ENCODE measurements at places on chromosomes 1 and 21.

DNA sequence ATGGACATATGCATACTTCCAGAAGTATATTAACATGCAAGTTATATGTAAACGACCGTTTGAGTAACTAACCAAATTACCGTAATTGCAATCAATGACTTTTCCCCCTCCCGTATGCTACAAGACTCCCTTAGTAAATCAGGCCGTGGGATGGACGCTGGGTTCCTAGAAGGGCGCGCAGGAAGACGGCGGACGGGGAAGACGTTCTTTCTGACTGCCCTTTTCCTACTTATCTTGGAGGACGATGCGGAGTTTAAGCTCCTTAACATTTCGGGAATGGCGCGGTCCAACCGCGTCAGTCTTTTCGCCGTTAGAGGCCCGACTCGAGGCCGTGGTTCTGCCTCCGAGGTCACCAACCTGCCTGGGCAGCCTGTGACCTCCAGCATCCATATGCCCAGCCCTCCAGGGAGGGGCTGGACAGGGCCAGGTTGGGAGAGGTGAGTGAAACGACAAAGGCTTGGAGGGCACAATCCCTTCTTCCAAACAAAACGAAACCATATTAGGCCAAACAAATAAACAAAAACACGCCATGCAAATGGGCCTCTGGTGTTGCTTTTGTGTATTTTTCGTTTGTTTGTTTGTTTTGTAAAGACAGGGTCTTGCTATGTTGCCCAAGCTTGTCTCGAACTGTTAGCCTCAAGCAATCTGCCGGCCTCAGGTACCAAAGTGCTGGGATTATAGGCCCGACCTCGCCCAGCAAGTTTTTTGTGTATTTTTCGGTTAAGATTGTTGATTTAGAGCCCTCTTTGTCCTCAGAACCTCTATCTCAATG, 873 bp upstream of the PI4KB start:
- no peak for DNase-seq

DNA sequence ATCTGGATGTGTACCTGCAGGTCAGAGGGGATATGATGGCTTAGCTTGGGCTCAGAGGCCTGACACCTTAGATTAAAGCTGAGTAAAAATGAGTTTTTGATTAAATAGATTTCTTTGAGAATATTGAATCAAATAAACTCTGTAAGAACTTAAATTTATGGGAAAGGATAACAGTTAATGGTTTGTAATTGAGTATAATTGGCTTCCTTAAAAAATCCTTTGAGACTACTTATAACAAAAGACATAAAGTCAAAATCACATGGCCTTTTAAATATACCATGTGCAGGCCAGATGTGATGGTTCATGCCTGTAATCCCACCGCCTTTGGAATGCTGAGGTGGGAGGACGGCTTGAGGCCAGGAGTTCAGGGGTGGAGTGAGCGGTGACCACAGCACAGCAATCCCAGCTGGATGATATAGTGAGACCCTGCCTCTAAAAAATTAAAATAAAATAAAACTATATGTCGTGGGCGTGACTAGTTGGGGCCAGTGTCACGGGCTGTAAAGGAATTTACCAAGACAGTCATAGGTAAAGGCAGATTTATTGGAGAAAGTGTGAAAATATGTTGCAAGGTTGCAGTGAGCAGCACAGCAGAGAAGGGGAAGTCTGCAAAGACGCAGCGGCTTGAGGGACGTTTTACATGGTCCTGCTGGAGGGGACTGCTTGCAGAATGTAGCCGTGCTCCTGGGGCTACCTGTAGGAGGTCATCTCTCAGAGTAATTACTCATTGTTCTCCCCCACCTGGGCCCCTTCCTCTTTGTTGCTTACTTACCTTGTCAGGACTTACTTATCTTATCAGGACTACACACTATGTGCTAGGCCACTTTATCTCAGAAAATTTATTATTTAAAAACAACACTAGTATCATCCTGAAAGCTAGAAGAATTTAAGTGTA, 122.3 kb downstream of the ZMYM4 start:
- DNase-seq = no peak

DNA sequence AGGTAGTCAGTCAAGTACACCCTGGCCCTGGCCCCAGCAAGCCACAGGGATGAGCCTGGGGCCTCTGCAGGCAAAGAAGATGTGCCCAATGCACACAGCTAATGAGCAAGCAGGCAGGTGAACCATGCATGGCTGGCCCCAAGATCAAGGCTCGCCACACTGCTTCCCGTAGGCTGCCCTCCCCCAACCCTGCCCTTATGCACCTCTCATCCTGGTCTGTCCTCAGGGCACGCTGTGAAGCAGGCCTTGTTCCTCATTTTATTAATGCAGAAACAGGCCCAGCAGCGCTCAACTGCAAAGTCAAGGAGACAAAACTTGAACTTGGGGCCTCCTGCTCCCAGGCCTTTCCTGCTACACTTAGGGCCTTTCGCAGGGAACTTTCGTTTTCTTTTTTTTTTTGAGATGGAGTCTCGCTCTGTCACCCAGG, 35.6 kb upstream of the ID3 start:
- no peak for DNase-seq

GRCh38 chr1:66312271-66312990, 221.5 kb upstream of the SGIP1 start:
- peak; percentile 40 for DNase-seq

GRCh38 chr21:37454869-37455503, 88.4 kb downstream of the DYRK1A start:
- no peak for DNase-seq

- DNase-seq = no peak
Observed at GRCh38 chr21:45977396-45977795, 4.2 kb upstream of the COL6A1 start.

GRCh38 chr21:35102488-35103371, 53.6 kb upstream of the RUNX1 start:
- peak; percentile 36 for DNase-seq

- DNase-seq = no peak
Observed at GRCh38 chr21:25559746-25560145, 47.5 kb downstream of the MRPL39 start.

DNA sequence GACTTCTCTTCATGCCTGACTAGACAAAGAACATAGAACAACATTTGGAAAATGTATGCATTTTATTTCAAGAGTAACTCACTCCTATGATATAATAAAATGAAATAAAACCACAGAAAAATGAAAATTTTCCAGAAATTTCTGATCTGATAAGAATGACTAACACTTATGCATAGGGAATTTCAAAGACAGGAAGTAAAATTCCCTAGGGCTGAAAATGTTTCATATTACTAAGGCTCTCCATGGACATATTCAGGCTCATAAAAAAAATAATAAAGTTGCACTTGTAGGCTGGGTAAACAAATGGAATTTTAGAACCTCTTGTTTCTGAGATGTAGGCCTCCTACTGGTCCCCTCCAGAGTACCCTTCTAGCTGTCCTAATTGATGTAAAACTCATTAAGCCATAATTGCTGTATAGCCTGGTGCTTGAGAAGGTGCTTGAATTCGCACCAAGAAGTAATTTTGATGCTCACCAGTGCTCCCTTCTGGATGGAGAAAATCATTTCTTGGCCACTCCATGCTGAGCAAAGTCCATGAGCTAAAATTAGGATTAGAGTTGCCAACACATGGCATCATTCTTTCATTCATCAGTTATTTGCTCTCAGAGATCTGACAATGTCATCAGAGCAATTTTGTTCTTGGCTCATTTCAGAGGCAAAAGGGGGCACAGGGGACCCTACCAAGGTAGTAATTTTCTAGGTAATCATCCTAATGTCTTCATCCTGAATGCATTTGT, 641.0 kb upstream of the CAMK1G start:
- no peak for DNase-seq

- DNase-seq = no peak
Observed at GRCh38 chr1:174724219-174724618, 275.5 kb upstream of the CACYBP start.

GRCh38 chr1:153397924-153398651, 7.2 kb upstream of the S100A8 start:
- no peak for DNase-seq

GRCh38 chr1:15669864-15670263, 14.3 kb upstream of the PLEKHM2 start:
- no peak for DNase-seq

DNA sequence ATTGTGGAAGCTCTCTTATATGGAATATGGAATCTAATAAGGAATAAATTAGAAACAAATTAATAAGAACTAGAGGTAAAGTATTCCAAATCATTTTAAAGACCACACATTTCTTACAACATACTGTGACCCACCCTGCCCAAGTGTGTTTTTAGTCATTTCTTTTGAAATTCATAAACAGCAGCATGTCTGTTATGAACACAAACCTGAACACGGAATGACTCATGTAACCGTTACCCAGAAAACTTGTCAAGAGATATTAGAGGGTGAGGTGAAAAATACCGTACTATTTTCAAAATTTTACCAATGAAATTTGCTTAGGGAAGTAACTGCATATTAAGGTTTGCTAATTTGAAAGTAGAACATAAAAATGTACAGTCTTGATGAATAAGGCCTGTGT, 48.4 kb downstream of the SNX7 start:
- no peak for DNase-seq

DNA sequence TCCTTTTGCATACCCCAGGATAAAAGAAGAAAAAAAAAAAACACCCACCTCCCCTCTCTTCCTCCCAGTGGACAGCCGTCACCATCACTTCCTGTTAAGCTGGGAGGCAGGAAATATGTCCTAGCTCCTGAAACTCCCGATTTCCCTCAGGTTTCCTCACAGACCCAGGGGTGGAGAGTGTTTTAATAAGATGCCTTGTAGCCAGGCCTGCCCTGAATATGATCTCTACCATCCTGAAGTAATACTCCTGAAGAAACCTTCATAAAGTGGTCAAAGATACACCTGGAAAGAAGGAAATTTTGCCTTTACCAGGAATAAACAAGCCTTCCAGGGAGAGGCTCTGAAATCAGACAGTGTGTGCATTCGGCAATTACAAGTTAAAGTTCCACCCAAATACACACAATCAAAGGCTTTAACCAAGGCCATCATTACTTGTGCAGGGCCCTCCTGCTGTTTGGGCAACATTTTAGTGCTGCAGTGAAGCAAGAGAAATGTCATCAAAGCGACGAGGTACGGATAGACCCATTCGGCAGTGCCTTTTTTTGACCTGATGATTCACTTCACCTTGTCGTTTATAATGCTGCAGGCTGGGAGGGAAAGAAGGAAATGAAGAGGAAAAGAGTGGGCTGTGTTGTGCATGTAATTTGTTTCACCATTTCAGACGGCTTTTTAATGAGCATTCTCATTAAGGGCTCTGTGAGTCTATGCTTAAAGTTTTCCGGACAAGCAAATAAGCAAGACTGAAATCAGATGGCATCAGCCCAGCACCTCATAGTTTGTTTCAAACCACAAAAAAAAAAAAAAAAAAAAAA, 41.0 kb upstream of the RASAL2 start:
- no peak for DNase-seq

GRCh38 chr1:214545293-214545692, 6.1 kb downstream of the PTPN14 start:
- DNase-seq = no peak

GRCh38 chr1:31954607-31955283, 16.6 kb upstream of the PTP4A2 start:
- DNase-seq = peak; percentile 94

Measured in gastrocnemius medialis (tissue), 4 donors.